ENCODE measurements at places on chromosomes 12 and 14.

- peak; percentile 36 for DNase-seq
Measured at GRCh38 chr14:22980672-22981089, 1.7 kb downstream of the AJUBA start.

DNA sequence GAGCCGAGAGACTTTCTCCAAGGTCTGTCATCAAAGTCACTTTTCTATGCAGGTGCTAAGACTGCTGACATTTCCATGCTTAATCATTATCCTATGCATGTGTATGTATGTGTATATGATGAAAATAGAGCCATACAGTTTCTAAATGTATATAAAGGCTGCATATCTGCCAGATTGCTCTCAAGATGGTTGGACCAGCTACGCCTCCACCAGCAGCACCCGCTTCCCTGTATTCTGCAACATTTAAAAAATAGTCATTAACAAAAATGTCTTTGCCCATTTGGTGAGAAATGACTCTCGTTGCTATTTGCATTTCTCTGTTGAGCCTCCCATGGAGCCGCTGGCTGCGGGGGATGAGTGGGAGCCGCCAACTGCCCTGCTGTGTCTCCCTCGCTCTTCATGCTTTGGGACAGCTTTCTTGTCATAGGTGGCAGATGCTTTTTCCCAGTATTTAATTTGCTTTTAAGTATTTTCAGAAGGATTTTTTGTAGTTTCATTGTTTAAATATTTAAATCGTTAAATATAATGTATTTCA lies 54.7 kb downstream of the DYNC1H1 start:
- no peak for DNase-seq

- no peak for DNase-seq
Measured at GRCh38 chr12:26658991-26659390, 174.0 kb downstream of the ITPR2 start.

- no peak for DNase-seq
Measured at GRCh38 chr14:100771121-100771800, 44.6 kb downstream of the DLK1 start.

GRCh38 chr12:2092890-2093289 lies 40.1 kb downstream of the CACNA1C start:
- DNase-seq: no peak

DNA sequence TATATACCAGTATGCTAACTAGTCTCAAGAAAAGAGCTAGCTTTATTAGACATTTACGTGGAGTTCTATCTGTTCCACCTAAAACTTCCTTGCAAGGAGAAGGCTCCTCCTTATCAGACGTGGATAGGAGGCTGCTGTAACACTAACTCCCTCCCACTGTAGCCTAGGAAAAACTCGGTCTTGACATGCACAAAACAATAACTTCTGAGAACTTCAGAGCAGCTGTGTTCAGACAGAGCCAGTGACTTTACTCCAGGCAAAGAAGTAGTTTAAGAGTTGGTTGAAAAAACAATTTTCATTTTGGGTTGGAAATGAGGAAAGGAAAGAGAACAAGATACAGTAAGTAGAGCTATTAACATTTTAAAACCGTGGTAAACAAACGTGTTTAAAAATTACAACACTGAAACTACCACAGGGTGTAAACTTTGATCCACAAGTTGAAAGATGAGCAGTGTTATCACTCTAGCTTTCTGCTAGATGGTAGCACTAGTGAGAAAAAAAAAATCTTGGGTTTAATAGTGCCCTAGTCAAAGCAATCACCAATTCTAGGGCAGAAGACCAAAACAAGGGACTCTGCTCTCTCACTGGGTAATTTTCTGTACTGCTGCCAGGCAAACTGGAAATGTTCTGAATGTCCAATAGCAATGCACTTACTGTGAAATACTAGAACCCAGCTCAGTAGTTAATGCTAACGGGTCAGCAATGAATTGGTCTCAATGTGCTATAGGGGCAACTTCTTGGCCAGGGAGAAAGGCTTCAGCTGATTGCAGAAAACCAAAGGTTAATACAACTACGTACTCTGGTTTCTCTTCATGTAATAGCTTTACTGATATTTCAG lies 2.4 kb downstream of the ATF7 start:
- no peak for DNase-seq

DNA sequence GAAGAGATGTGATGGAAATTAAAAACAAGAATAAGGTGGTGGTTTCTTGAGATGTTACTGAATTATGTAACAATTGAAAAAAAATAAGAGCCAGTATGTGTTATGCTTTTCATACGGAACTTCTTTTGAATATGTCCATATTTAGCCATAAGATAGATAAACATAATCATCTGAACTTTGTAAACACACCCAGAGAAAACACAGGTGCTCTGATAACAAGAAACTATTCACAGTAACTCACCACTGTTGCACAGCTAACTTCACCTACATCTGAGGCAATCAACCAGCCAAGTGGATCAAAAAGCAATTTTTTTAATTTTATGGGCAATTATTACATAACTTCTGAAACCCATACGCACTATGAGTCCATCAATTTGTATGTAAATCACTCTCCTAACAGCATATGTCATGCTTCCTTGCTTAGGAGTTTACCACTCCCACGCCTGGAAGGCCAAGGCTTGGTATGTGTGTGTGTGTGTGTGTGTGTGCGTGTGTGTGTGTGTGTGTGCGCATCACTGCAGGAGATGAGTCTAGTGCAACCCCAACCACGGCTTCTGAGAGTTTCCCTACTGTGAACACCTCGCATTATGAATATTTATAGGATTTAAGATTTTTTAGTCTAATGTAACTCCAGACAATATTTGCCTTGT lies 443.4 kb downstream of the BCAT1 start:
- DNase-seq: no peak

- DNase-seq: no peak
Measured at GRCh38 chr12:69529021-69529420, 56.2 kb upstream of the CCT2 start.

DNA sequence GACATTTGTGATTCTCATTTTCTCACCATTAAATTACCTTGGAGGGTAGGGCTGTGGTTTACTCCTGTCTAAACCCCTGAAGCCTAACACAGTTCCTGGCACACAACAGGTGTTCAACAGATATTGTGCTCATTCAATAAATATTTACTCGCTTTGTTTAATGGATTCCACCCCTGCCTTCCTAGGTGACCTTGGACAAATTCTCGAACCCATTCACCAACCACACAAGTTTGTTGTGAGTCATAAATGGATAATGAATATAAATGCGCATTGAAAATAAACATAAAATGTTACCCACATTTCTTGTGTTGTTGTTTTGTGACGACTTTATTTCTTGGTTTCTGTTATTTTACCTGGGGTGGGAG lies 362 bp upstream of the TSFM start:
- DNase-seq: no peak

- DNase-seq: no peak
Measured at GRCh38 chr12:98149691-98150210, 365.6 kb upstream of the TMPO start.

GRCh38 chr12:55188974-55189556 lies 31.8 kb upstream of the OR10A7 start:
- DNase-seq: no peak

DNA sequence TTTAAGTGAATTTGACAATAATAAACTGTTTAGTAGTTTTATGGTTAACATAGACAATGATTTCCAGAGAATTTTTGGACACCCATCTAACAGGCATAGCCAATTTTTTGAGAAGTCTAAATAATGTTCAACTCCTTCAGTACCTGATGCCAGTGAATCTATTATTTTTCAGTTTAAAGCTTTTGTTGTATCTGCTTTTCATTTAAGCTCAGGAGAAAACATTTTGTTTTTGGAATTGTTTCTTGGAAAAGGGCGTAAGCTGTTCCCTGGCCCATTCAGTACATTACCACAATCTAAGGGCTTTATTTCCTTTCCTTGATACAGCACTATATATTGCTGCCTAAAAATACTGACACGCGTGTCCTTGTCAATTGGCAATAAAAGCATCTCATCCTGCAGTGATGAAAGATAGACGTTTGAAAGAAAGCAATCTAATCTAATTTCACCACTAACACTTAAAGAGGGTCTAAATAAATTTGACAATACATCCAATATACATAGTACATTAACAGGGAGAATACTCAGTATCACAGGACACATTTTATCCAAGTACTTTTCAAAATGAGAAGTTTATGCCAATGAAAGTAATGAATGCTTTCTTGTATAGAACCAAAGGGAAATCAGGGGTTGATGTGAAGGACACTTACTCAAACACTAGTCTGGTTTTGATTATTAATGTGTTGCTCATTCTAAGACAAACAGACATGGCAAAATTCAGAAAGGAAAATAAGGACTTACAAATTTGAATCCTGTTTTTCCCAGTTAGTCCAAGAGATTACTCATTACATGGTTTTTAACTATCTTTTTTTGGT lies 104.2 kb upstream of the LGR5 start:
- DNase-seq: no peak

DNA sequence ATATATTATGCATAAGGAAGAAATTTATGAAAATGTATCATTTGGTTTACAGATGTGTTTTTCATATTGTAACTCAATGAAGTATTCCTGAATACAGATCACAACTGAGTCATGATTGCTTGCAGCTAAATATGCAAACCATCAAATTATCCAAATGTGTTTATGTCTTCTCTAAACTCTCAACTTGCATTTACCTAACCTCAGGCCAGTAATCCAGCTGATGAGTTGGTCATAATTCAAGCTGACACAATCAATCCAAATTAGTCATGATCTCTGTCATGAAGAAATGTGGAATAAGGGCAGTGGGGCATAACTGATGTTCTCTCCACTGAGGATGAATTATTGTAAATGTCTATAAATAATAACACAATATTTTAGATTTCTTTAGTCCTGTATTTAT lies 104.8 kb upstream of the CNTN1 start:
- no peak for DNase-seq

- DNase-seq: no peak
Measured at GRCh38 chr14:20198991-20199390, 8.3 kb downstream of the OR11G2 start.

GRCh38 chr12:4589941-4590340 lies 27.9 kb downstream of the DYRK4 start:
- DNase-seq: no peak

GRCh38 chr12:65606008-65606766 lies 218.1 kb upstream of the HMGA2 start:
- no peak for DNase-seq

- no peak for DNase-seq
Measured at GRCh38 chr12:128820253-128820652, 3.5 kb downstream of the SLC15A4 start.

DNA sequence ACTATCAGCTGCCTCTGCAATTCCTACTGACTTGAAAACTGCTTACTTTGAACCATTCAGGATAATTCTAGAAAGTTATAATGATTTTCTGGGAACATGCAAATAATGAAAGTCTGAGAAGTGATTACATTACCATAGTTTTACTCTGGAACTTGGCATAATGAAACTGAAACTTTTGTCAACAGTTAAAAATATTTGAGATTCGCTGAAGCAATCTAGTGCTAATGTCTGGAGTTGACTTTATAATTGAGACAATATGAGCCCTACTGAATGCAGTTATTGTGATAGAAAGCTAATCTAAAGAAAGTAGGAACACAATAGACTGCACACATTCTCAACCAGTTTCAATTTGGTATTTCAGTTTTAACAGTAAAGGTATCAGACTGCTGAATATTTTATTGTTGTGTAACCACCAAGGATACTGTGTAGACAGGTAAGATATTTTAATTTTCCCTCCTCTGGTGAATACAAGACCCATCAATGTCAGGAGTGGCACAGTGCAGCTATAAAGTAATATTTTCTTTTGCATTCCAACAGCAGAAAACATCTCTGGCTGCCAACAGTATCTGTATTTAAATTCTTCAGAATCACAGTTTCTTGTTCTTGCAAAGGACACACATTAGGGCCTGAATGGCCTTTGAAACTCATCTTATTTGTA lies 483.5 kb downstream of the ATP23 start:
- no peak for DNase-seq

DNA sequence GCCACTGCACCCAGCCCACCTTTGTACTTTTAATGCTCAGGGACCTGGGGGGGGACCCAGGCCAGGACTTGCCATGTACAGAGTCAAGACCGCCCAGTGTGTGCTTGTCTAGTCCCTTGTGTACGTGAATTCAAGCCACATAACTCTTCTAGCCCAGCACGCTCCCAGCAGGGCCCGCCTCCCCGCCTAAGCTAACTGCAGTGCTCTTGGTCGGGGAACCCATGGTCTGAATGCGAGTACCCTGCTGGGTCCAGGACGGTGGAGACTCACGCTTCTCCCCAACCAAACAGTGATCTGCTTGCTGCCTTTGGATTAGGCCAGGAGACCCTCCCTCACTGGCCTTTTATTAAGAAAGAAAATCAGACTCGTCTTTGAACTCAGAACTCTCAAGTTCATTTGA lies 23.3 kb downstream of the CD9 start:
- DNase-seq: no peak

- no peak for DNase-seq
Measured at GRCh38 chr14:32896979-32897697, 41.5 kb upstream of the NPAS3 start.

DNA sequence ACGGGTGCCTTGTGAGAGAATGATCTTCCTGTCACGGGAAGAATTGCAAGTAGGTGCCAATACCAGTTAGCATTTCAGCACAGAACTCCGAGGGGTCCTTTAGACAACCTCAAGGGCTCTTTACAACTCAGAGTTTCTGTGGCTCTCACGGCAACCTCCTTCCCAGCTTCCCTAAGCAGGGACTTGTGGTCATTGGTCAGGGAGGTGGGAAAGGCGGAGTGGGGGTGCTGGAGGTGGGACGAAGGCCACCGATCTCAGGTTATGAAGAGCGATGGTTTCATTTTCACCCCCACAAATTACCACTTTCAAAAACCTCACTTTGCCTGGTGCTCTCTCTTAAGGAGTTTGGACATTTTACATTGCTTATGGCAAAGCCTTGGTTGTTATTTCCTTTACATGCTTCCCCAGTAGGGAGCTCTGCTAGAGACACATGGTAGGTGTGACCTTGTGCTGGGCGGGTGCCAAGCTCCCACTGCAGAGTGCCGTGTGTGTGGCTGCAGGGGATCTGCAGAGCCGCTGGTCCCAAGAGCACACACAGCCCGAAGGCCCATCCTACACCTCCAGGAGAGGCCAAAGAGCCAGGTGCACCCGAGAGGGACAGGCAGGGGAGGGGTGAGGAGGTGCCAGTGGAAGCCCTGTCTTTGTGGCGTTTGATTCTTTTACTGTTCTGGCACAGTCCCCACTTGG lies 21.4 kb downstream of the BCL2L14 start:
- no peak for DNase-seq

- DNase-seq: no peak
Measured at GRCh38 chr14:103500148-103500990, 22.3 kb downstream of the CKB start.

GRCh38 chr12:122956035-122956434 lies 10.2 kb downstream of the ABCB9 start:
- DNase-seq: no peak

GRCh38 chr14:55381561-55381960 lies 30.1 kb downstream of the ATG14 start:
- no peak for DNase-seq

DNA sequence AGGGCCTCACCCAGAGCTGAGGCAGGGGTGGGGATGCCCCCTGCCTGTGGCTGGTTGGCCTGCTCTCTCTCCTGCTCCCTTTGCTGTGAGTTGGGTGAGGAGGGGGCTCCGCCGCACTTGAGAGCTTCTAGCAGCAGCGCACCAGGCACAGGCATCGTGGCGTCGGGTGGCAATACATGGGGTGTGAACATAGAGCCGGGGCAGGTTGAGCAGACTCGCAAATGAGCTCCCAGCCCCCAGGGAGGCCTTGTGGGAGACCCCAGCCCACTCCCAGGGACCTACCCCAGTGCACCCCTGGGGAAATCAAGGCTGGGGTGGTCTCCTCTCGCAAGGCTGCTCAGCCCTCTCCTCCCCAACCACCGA lies 54.5 kb downstream of the KIF26A start:
- DNase-seq: no peak

- no peak for DNase-seq
Measured at GRCh38 chr12:130955238-130955816, 1.6 kb downstream of the ADGRD1 start.

GRCh38 chr12:121925358-121925695 lies 6.9 kb downstream of the CFAP251 start:
- DNase-seq: no peak
